NCI-H1436 treated with DMSO at 0.1 percent for 48 hours (cell line): ENCODE measurements at places on chromosomes 3 and 15.
A peak's percentile ranks its signal among the peaks of the same experiment; 100 is the strongest.

DNA sequence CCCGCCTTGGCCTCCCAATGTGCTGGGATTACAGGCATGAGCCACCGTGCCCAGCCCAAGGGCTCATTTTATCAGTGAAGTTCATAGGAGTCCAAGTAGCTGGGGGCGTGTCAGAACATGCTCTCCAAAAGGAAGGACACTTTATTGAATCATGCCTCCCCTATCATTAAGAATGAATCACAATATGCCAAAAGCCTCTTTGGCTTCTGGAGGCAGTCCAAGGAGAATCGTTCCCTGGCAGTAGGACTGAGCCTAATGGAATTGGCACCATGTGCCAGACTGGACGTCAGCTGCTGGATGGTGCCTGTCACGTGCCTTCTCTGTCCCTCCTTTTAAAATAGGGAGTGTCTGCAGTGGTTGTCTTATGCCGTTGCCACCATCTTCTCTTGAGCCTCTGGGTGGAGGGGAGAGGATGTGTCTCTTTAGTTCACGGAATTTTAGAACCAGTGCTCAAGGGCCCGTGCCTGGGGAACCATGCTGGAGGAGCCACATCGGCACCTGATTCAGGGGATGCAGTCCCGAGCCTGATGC is 234.7 kb upstream of the LYSMD4 start:
- DNase-seq = no peak

DNA sequence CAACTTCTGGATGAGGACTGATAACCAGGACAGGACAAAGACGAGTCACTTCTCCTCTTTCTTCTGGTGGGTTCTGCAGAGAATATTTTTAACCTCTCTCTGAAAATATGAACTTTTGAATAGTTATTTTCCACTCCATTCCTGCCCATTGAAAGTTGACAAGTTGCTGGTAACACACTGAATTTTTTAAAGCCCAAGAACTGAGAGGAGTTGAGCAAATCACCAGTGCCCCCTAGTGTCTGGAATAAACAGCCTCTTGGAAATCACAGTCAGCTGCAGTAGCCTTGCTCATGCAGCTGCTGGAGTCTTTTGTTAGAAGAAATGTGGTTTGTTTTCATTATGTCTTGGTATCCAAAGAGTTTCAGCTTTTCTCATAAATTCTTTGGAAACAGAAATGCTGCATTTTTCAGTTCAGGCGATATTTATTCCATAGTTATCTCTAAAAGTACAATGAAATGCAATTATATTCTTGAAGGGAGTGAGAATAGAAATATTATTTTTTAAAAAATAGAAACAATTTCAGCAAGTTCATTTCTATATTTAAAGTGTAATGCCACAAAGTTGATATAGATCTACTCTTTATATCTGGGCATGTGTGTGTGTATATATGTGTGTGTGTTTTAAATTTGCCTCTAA is 741.0 kb upstream of the CBLB start:
- DNase-seq = peak; percentile 48

GRCh38 chr3:63067999-63068645 is 192.9 kb upstream of the CADPS start:
- DNase-seq = no peak

- no peak for DNase-seq
Observed at GRCh38 chr3:140597792-140598191, 80.1 kb upstream of the TRIM42 start.

GRCh38 chr15:65730549-65731172 is 61.4 kb downstream of the DENND4A start:
- DNase-seq = no peak

GRCh38 chr3:12663401-12663935 is 449 bp downstream of the RAF1 start:
- no peak for DNase-seq

DNA sequence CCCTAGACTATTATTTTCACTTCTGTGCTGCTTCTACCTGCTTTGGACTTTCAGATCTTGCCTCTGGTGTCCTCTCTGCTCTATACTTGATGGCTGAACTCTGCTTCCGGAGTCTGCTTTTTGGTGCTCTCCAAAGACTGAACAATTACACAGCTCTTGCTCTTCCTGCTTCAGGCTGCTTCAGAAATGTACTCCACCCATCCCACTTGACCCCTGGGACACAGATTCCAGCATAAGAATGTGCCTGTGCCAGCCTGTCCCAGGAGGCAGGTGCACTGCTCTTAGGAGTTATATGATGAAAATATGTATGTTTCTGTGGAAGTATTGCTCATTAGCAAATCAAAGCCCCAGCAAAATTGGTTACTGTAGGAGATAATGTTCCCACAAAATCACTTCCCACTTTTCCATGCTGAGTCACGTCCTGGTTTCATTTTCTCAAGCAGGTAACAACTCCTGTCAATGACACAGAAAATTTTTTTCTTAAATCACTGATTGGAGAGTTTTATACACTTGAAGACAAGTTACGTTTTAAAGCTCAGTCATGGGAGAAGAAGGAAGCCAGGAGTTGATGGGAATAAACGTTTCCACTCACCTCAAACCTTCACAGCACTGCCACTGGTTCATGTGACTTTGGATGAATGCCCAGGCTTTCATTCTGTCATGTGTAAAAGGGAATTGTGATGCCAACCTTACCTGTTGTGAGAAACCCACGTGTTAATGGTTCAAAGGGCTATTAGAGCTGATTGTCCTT is 239.4 kb upstream of the ZPLD1 start:
- DNase-seq = no peak

GRCh38 chr3:45555666-45556065 is 38.9 kb upstream of the LIMD1 start:
- no peak for DNase-seq

DNA sequence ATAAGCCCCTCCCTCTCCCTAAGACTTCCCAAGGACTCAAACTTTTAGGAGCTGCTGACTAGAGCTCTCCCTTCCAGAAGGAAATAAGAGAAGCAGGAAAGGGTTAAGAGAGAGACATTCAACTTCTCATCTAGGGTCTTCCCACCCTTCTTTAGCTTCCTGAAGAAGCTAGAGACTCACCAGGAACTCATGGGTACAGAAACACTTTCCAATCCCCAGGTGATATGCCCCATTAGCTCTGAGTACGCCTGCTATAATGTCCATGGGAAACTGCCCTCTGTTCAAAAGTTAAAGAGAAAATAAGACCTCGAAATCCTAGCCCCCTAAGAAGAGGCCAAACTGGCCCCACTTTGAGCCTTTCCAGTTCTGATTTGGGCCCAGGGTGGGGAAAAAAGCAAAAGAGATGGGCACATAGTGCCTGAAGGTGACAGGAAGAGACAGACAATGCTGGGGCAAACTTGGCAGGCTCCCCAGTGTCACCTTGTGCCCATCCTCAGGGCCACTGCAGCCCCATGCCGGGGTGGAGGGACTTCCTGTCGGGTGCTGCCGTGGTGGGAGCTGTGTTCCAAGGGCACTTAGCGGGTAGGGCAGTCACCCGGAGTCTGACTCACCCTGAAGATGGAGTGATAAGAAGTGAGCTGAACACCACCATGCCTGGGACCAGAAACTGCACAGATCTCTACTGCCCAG is 29.5 kb downstream of the CCDC12 start:
- no peak for DNase-seq

GRCh38 chr3:5078151-5078550 is 43.9 kb upstream of the ARL8B start:
- no peak for DNase-seq

GRCh38 chr3:188842639-188843038 is 329.1 kb upstream of the TPRG1 start:
- no peak for DNase-seq

GRCh38 chr15:68054628-68055223 is 611 bp downstream of the PIAS1 start:
- no peak for DNase-seq

DNA sequence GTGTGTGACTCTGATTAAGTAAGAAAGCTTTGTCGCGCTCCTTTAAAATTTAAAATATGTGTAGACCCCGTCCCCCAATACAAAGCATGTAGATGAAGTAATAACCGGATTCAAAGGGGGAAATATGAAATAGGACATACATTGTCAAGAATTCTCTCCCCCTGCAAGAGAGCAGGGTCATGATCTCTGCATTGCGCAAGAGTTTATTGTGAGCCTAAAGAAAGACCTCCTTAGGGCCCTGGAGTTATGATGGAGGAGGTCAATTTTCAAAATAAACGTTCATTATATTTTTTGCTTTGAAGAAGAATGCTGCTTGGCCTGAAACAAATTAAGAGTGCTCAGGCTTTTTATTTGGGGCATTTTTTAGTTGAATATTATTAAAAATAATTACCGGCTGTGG is 235.0 kb downstream of the SHOX2 start:
- DNase-seq = no peak

- DNase-seq = no peak
Observed at GRCh38 chr3:51734572-51734907, 27.7 kb downstream of the GRM2 start.

DNA sequence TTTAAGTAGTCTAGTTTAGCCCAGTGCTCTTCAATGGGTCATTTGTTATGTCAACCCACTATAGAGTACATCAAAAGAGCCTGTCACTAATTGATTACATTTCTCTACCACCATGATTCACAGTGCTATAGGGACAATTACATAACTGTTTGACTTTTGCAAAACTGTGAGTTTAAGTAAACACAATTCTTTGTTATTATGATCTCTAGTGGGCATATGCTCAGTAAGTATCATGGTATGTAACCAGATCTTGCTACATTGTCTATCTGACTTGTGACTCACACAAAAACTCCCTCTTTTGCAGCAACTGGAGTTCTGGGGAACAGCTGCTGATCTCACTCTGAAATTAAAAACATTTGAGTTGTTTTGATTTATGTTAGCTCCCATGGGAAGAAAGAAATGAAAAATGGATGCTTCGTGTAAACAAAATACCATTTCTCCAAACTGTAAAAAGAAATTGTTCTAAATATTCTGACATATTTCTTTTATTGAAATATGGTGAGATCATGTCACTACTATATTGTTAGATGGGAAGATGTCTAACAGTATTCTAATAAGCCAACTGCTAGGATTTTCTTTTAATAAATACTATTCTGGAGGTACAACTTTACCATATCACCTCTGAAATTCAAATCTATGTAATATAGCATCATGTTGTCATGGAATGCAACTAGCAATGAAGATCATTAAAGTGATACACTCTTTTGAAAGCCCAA is 470.4 kb downstream of the ROBO1 start:
- DNase-seq = peak; percentile 43

DNA sequence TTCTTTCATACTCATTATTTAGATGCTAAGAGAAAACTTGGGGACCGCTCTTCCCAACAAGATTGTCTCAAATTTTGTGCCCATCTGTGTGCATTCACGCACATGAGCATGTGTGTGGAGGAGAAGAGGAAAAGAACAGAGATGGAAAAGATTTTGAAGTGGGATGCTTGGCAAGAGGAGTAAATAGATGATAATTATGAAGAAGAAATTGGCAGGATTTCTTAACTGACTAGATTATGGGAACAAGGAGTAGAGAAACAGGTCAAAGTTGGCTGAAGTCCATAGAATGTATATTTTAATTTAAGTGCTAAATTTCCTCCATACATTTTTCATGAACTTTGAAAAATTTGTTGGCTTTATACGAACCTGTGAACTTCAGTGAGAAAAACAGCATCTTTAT is 100.1 kb downstream of the ZNF609 start:
- DNase-seq = no peak

DNA sequence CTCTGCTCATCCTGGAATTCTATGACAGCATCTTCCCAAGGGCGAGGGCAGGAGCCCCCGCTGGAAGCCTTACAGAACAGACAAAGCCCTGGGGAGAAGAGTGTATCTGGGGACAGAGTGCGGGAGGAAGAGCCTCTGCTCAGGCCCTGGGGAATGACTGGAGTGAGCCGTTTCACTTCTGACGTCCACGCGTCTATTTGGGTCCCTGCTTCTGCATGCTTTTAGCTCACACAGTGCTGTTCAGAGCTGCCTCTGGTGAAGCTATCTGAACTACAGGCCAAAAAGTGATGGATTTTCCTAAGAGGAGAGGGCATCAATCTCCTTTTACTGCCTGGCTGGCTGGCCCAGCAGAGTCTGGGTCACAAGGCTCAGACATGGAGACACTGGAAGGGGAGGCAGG is 311.8 kb downstream of the NTRK3 start:
- no peak for DNase-seq

DNA sequence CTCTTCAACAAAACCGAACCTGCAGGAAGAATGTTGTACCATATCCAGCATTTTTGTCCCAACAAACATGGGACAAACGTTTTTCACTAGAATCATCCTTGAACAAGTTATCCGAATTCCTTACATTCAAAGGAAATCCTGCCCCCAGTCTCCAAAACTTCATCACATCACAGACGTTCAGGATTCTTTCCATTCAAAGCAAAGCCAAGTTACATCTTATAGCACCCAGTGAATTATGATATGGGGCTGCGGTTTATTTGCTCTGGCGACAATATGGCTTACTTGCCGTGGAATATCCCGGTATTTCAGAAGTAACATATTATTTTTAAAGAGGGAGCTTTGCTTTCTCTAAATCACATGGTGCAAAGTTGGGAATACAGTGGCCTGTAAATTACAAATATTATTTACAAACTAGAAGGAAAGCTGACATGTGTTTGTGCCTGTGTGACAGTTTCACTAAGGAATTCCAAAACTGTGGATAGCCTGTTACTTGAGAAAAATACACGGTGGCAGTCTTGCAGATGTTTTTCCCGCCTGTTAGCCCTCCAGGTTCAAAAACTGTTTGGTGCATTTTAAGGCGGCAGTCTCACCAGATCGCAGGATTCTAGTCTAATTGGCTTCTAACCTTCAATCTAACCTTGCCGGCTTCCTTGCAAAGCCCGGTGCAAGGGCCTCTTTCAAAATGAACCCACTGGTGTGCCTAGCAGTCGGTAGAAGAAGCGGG is 736 bp upstream of the MBNL1 start:
- DNase-seq = no peak

DNA sequence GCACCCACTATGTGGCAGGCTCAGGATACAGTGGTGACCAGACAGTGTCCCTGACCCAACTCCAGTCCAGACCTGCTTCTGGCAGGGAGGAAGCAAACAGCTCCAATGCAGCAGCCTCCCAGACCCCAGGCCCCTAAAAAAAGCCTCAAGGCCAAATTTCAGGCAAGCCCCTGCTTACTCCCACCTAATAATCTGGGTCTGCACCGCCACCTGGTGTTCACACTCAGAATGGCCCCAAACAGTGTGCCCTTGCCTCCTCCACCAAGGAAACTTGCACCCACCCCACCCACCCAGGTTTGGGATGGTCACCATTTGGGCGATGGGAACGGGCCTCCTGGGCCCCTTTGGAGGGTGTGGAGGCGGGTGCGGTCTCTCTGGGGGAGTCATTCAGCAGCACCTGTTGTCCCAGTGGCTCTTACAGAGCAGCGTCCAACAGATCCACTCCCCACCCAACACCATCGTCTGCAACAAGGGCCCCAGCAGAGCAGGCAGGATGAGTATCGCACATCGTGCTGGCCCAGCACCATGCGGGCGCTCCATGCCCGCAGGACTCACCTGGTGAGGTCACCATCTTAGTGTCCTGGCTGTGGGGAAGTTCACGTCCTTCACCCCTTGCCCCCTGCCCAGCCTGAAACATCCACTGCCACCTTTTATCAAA is 17.3 kb downstream of the C3orf18 start:
- DNase-seq = no peak

DNA sequence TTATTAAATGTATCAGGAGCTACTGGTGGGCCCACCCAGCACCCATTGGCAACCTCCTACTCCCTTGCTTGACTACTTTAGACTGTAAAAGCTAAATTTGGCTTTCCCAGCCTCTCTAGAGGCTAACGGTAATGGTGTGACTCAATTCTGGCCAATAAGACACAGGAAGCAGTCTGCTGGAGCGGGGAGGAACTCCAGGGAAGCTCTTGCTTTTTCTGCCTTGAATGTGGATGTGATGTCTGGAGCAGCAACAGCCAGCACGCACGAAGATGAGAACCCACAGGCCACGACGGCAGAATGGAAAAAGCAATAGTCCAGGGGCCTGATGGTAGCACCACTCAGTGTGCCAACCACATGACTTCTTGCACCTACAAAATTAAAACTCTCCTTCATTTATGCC is 39.9 kb downstream of the RAB6B start:
- DNase-seq = no peak
